ENCODE measurements at places on chromosomes 5 and 9. TPM values are rescaled to one million over a fixed set of nuclear protein-coding genes. Genes with fewer than 3 reads are reported as not detected.

GRCh38 chr9:120761006-120761405 lies 32.2 kb downstream of the FBXW2 start:
- H3K4me1 ChIP-seq: no peaks in the 10 kb centered on the region
- H3K27me3 ChIP-seq: no peaks in the 10 kb centered on the region
- peaks cover 9% of the 10 kb centered on the region for H3K36me3 ChIP-seq
- H3K4me3 ChIP-seq: no peak overlapping the region

DNA sequence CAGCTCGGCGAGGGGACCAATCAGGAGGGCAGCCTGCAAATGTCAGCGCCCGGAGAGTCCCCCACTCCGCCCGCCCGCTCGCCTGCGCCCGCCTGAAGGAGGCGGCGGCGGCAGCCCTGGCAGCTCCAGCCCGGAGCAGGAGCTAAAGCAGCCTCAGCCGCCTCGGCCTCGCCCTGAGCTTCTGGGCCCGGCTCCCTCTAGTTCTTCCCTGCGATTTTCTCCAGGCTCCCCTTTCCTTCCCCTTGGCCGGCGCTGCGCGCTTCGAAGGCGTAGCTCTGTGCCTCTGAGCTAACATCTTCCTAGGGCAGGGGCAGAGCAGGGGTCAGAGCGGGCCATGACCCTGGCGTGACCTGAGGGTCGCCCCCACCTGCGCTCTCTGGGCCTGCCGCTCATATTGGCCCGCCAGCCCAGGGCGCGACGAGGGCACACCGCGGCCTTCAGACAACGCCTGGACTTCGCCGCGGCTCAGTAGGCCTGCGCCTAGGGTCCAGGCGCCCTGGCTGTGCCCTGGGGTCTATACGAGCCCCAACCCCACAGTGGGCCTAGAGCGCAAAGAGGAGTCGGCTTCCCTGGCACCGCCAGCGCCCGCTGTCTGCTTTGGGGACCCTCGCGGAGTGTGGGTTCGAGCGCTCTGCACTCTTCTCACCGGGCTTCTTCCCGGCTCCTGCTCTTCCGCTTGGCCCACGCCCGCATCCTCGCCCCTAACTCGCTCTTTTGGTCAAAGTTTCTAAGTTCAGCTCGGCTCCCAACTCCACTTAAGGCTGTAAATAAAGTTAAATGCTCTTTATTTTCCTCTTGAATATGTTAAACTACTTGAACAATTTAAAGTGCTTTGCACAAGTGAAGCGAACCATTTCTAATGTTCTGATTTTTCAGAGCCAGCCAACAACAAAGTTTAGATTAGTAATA lies 504 bp upstream of the OTP start:
- H3K27ac ChIP-seq: no peak overlapping the region
- no peak for DNase-seq
- H3K4me1 ChIP-seq: no peaks in the 10 kb centered on the region
- peaks cover 81% of the 10 kb centered on the region for H3K27me3 ChIP-seq
- no peaks in the 10 kb centered on the region for H3K36me3 ChIP-seq

NOXA1 gene
- total RNA-seq: 0.77 TPM

GRCh38 chr5:151236888-151237287 lies 13.0 kb upstream of the CCDC69 start:
- H3K4me1 ChIP-seq: no peaks in the 10 kb centered on the region
- no peak for DNase-seq
- no peaks in the 10 kb centered on the region for H3K36me3 ChIP-seq
- no peak overlapping the region for H3K27ac ChIP-seq
- peaks cover 5% of the 10 kb centered on the region for H3K27me3 ChIP-seq

ITGA1 gene
- total RNA-seq: 12.6 TPM

TBCA gene
- total RNA-seq: 175 TPM

- DNase-seq: peak; percentile 31
- no peak overlapping the region for H3K4me3 ChIP-seq
- H3K4me1 ChIP-seq: no peaks in the 10 kb centered on the region
- no peaks in the 10 kb centered on the region for H3K27me3 ChIP-seq
- H3K36me3 ChIP-seq: no peaks in the 10 kb centered on the region
- no peak overlapping the region for H3K27ac ChIP-seq
Observed at GRCh38 chr5:122350496-122350895, 38.5 kb downstream of the SNCAIP start.

- peaks cover 3% of the 10 kb centered on the region for H3K27me3 ChIP-seq
- no peak overlapping the region for H3K27ac ChIP-seq
- no peaks in the 10 kb centered on the region for H3K4me1 ChIP-seq
Observed at GRCh38 chr9:126591922-126592321, 21.8 kb upstream of the LMX1B start.

DNA sequence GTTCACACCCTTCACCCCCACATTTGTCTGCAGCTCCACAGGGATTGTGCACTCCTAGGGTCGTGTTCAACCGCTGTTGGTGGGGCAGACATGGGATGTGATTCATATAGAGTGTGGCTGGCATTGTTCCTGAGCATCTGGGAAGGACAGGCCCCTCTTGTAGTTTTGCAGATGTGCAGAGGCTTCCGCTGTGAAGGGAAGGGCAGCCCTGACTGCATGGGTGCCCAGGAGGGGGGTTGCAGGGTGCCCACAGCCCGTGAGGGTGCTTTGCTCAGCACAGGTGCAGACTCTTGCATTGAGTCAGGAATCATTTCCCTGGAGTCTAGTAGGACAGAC lies 30.2 kb upstream of the PITX1 start:
- DNase-seq: no peak
- H3K27me3 ChIP-seq: no peaks in the 10 kb centered on the region
- no peak overlapping the region for H3K4me3 ChIP-seq

DNA sequence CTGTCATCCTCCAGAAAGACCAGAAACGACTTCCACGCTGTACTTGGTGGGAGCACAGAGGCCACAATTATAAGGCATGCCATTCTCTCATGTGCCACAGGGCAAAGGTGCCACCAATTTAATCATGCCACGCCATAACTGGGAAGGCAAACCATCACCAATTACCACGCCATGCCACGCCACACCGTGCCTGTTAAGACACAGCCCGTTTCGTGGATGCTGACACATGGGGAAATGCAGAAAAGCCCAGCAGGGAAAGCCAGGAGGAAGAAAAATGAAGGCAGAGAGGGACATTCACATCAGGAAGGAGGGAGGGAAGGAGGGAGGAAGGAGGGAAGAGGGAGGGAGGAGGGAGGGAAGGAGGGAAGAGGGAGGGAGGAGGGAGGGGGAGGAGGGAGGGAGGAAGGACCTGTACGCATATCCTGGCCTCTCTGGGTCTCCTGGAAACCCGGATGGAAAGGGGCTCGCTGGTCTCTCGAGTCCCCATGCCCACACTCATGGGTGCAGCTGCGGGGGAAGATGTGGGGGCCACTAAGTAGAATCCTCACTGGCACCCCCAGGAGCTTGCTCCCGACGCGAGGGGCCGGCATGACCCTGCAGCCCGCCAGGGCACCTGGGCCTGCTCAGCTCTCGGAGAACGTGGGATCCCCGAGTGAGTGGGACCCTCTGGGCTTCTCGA lies 61.7 kb upstream of the UBAC1 start:
- H3K4me3 ChIP-seq: no peak overlapping the region
- H3K36me3 ChIP-seq: no peaks in the 10 kb centered on the region
- H3K27ac ChIP-seq: no peak overlapping the region
- H3K27me3 ChIP-seq: no peaks in the 10 kb centered on the region

DNA sequence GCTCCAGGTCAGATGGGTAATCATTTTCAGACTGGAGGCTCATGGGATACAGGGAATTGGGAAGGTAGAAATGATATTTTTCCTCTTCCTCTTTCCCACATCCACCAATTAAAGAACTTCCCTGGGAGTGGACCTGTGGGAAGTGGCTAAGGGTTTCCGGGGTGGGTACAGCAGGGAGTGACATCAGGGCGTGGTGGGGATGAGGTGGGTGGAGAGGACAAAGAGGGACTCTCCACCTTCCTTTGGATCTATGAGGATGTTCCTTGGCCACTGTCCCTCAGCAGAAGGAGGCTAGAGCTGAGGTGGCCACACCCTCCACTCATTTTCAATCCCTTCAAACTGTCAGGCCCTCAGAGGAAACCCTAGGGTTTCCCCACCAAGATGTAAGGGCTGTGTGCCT lies 54.7 kb downstream of the IRF1 start:
- no peaks in the 10 kb centered on the region for H3K27me3 ChIP-seq
- no peaks in the 10 kb centered on the region for H3K36me3 ChIP-seq
- no peak for DNase-seq
